Epithelial cell of proximal tubule (primary cell): ENCODE measurements at places on chromosomes 3 and 15. TPM values are rescaled to one million over a fixed set of nuclear protein-coding genes. Genes with fewer than 3 reads are reported as not detected.

DNA sequence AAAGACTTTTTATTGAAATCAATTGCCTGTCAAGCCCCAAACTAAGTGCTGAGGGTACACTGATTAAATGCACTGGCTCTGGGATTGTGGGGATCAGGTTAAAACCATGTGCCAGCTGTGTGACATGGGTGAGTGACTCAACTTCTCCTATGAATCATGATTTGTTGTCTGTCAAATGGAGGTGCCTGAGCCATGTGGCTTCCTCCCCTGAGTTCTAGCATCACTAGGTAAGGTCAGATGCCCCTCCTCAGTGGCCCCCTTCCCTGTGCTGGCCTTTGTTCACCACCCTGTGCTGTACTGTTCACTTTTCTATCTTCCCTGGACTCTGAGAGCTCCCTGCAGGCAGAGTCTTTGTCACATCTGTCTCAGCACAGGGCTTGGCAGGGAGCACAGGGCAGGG, 43.6 kb upstream of the ATP2B2 start:
- DNase-seq: no peak

DNA sequence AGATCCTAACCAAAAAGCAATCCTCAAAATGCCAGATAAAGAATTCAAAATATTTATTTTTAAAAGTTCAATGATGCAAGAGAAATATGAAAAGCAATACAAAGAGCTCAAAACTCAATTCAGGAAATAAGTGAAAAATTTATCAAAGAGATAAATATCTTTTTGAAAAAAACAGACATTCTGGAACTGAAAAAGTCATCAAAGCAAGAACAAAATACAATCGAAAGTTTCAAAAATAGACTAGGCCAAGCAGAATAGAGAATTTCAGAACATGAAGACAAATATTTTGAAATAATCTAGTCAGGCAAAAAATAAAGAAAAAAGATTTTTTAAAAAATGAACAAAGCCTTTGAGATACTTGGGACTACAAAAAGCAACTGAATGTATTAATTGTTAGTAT, 83.4 kb upstream of the STT3B start:
- DNase-seq: no peak

DNA sequence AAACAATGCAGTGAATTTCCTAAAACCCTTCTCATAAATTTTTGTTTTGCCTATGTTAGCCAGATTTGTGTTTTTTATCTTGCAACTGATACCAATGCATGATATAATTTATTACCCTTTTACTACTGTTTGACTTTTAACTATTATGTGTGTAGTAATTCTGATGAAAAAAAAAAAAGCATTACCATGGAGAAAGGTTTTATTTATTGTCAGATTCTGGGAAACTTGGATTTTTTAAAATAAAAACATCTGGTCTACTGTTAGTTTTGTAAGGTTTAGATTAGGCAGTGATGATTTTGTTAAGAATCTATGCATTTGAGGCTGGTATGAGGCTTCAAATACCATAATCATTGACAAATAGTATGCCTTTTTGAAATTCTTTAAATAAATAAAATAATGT, 470.4 kb upstream of the ROBO1 start:
- DNase-seq: no peak

GRCh38 chr3:8793242-8793641, 23.8 kb upstream of the OXTR start:
- no peak for DNase-seq

- no peak for DNase-seq
These were observed 80.2 kb downstream of the CHCHD6 start for GRCh38 chr3:126784254-126784653.

DNA sequence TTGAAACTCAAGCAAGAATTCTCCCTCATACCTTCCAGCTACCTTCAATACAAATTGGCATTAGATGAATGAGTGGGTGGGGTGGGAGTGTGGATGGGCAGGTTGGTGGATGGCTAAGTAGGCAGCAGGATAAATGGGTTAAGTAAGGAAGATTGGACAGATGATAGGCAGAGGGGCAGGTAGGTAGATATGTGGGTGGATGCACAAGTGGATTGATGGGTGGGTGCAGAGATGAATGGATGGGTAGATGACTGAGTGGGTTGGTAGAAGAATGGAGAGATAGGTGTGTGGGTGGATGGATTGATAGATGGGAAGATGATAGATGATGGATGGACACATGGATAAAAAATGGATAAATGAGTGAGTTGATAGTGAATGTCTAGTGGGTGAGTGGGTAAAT, 27.6 kb downstream of the VIPR1 start:
- no peak for DNase-seq

- DNase-seq: no peak
These were observed 20.3 kb downstream of the CRTAP start for GRCh38 chr3:33134026-33134625.

DNA sequence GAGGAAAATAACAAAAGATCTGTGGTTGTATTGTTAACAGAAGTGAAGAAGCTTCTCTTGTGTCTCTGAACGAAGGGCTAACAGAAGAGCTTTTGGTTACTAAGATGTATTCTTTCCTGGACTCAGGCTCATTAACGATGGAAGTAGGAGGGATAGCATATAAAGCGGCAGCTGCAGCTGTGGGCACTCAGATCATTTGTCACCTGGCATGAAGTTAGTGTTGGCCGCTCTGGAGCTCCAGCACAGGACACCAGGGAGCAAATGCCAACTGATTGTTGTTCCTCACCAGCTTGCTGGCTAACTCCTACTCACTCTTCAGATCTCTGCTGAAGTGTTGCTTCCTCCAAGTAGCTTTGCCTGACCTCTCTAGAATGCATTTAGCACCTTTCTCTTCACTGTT, 15.5 kb upstream of the SLITRK3 start:
- DNase-seq: no peak

DNA sequence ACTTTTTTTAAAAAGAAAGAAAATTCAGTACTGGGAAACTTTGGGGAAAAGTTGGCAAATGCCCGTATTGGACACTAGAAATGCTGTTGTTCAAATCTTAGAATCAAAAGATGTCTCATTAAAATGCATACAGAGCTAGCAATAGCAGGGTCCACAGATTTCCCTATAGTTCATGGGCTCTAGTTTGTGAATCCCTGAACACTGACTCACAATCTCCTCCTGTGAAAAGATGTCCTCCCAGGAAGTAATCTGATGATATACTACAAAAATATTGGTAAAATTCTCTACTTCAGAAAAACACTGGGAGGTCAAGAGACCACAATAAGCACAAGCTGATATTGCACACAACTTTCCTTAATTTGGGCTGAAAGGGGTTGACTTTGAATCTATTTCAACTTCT, 568.4 kb upstream of the ZNF385D start:
- no peak for DNase-seq

DNA sequence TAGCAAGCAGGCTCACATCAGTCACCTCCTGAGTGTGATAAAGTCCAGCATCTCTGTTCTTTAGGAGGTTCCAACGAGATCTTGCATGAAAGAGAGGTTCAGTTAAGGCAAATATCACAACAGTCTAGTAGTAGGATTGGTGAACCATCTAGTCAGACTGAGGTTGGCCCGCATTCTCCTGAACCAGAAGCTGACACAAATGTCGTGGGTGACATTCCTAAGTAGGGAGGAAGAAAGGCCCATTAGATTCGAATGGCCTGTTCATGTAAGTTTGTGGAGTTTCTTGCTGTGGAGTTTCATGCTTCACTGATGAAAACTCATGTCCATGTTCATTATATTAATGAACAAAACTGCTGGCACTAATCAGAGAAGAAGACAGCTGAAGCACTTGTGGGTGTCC, 66.7 kb upstream of the XCR1 start:
- no peak for DNase-seq

- DNase-seq: no peak
These were observed 311.5 kb downstream of the ULK4 start for GRCh38 chr3:41650406-41650805.

- DNase-seq: no peak
These were observed 99.7 kb upstream of the PLXNA1 start for GRCh38 chr3:126883241-126883640.

The SRP14 gene
- 277 and 402 TPM in 2 replicates for total RNA-seq

The PFKFB4 gene
- 8.8 and 19.3 TPM in 2 replicates for total RNA-seq

The TTLL13 gene
- not detected in 2 replicates for total RNA-seq

The ADCY5 gene
- 0.07 and 2.7 TPM in 2 replicates for total RNA-seq

The CFAP100 gene
- not detected in 2 replicates for total RNA-seq

The ZNF620 gene
- 2.5 and 9.0 TPM in 2 replicates for total RNA-seq
